ENCODE measurements at places on chromosomes 6 and 20.
A peak's percentile ranks its signal among the peaks of the same experiment; 100 is the strongest.

- no peak for DNase-seq
These were observed 196.3 kb upstream of the BTBD3 start for GRCh38 chr20:11721411-11721810.

DNA sequence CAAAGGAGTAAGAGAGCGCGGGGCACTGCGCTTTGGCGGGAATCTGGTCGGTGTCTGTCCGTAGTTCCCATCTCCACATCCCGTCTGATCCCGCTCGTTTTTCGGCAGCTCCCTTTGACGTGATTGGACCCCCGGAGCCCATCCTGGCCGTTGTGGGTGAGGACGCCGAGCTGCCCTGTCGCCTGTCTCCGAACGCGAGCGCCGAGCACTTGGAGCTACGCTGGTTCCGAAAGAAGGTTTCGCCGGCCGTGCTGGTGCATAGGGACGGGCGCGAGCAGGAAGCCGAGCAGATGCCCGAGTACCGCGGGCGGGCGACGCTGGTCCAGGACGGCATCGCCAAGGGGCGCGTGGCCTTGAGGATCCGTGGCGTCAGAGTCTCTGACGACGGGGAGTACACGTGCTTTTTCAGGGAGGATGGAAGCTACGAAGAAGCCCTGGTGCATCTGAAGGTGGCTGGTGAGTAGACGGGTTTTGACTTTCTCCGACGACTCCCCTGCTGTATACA lies 1.4 kb downstream of the BTN1A1 start:
- DNase-seq, result peak; percentile 31

DNA sequence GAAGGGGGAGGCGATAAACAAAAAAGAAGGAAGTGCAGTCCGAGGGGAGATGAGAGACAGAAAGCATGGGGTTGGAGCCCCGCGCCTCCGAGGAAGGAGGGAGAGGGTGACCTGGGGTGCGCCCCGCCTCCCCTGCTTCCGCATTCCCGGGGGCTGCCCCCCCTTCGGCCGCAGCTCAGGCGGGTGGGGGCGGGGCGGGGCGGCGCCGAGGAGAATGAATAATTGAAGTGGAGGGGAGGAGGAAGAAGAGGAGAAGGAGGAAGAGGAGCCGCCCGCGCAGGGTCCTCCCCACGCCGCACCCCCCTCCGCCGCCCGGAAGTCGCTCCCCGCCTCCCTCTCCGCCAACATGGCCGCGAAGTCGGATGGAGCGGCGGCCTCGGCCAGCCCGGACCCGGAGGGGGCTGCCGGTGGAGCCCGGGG lies at the start of gene XKR7:
XKR7 (plus strand) TSS at position 322 of the 420 bp plus-strand sequence; CDS start at position 347, 25 bp downstream.
- no peak for DNase-seq

GRCh38 chr6:99096170-99096569 lies 148.4 kb upstream of the FBXL4 start:
- no peak for DNase-seq

GRCh38 chr6:75436869-75437268 lies 56.7 kb downstream of the FILIP1 start:
- DNase-seq, result no peak

DNA sequence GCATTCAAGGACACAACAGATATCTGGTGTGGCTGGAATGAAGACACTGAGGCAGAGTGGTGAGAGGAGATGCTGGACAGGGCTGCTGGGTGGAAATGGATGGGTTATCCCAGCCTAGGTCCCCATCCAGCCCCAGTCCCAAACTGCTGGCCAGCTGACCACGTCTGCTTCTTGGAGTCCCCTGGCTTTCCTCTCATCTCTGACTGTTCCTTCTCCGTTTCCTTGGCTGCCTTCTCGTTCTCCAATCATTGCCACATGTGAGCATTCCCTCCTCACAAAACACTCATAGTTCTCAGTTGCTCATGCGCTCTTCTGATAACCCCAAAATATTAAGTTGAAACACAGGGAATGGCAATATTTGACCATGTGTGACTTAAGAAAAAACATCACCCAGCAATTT lies 31.5 kb downstream of the MAFB start:
- DNase-seq, result no peak

GRCh38 chr20:57175397-57176010 lies 90.9 kb downstream of the BMP7 start:
- DNase-seq, result peak; percentile 48

GRCh38 chr20:55610756-55611155 lies 394.6 kb downstream of the CBLN4 start:
- no peak for DNase-seq

DNA sequence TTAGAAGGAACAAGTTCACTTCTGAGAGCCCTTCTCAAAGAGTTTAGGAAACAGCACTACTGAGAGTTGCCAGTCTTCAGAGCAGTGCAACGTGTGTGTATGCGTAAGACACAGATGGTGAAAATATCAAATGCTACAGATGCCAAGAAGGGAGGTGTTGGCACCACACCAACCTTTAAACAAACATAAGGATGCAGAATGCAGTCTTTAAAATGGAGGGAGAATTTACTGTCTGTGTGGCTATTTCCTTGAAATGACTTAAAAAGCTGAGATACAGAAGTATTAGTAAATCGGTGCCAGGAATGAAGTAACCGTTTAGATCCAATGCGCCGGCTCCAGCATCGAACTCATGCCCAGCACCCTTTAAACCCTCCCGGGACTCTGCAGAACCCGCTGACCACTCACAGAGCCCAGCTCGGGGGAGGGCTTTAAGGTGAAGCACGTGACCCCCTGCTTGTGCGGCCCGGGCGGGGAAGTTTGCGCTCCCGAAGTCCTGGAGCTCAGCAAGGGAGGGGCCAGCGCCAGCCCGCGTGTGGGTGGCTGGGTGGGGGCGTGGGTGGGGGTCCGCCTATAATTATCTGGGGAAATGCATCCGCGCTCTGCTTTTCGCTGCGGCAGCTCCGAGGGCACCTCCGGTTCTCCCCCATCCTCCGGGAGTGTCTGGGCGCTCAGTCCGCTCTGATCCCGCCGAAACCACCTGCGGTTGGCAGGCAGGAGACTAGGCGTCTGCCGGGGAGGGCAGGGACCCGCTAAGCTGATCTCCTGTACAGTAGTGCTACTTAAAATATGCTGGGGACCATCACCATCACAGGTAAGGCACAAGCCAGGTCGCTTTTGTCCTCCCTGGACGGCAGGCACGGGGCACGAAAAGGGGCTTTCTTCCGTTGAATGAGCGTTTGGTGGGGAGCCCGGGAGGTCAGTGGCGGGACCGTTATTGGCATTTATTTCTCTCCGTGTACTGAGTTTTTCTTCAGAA lies 66.0 kb downstream of the ZBTB2 start:
- DNase-seq, result no peak

DNA sequence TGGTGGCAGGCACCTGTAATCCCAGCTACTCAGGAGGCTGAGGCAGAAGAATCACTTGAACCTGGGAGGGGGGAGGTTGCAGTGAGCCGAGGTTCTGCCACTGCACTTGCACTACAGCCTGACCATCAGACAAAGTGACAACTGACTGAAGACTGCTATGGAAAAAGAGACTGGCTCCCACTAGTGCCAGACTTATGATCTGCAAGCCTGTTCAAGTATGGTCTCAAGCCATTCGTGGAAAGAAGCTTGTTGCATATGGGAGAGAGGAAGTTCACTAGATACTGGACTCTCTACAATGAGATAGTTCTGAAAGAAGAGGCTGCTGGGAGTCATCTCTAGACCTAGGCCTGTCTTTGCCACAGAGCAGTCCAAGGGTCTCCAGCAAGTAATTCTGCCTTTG lies 26.7 kb downstream of the MDN1 start:
- peak; percentile 43 for DNase-seq
